Mammary epithelial cell (primary cell): ENCODE measurements at places on chromosomes 6 and 20. TPM values are rescaled to one million over a fixed set of nuclear protein-coding genes. Genes with fewer than 3 reads are reported as not detected.

The LRRN4 gene
- under 0.01 TPM for total RNA-seq

The SIM1 gene
- total RNA-seq, result under 0.01 TPM

GRCh38 chr20:53869466-53870258 is 200.7 kb downstream of the BCAS1 start:
- DNase-seq, result peak; percentile 81

DNA sequence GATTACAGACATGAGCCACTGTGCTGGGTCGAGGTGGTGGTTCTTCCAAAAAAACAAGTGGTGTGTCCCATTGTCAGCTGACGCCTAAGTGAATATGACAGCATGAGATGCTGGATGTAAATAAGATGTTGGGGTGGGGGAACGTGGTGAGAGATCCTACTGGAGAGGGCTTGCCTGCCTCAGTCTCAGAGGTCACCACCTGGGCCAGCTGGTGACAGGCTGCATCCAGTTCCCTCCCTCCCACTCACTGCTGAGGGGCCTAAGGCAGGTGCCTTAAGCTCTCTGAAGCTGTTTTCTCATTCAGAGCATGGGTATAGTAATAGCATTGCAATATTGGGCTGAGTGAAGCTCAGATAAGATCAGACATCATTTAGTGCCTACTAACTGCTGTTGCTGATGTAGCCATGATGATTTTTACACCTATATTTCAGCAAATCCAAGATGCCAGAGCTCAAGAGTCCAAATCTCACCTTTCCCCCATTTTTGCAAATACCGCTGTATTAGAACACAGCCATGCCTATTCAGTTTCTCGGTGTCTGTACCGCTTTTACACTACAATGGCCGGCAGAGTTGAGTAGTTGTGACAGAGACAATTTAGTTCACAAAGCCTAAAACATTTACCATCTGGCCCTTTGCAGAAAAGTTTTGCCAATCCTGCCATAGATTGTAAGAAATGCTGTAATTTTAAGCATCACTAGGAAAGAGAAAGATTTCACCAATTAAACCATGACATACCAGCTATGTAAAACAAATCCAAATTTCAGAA is 171.3 kb downstream of the ANKRD60 start:
- DNase-seq, result no peak

DNA sequence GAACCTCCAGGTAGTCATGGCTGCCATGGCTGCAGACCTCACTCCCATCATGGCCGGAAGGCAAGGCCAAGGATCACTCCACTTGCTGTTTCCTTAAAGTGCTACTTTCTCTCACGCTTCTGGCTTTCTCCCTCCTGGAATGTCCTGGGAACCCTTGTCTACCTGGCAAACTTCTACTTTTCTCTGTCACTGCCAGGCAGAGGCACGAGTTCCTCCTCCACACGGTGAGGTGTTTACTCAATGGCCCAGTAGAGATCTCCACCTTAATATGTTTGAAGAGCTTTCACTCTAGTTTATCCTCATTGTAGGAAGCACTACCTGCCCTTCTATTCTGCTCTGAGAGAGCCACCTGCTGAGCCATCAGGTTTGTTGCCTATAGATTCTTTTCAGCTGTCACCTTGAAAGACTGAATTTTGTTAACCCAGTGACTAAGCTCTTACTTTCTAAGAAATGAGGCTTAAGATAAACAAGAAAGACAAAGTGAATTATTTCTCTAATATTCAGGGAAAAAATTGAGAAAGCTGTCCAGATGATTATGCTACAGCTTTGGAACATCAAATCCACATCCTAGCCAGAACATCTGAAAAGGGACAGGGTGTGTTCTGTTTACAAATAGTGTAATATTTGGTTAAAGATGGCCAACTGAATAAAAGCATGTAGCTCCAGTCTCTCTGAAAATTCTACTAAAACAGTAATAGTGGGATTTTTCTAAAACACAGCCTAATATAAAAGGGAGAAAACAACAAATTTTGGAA is 54.9 kb downstream of the PLAGL1 start:
- DNase-seq, result no peak

DNA sequence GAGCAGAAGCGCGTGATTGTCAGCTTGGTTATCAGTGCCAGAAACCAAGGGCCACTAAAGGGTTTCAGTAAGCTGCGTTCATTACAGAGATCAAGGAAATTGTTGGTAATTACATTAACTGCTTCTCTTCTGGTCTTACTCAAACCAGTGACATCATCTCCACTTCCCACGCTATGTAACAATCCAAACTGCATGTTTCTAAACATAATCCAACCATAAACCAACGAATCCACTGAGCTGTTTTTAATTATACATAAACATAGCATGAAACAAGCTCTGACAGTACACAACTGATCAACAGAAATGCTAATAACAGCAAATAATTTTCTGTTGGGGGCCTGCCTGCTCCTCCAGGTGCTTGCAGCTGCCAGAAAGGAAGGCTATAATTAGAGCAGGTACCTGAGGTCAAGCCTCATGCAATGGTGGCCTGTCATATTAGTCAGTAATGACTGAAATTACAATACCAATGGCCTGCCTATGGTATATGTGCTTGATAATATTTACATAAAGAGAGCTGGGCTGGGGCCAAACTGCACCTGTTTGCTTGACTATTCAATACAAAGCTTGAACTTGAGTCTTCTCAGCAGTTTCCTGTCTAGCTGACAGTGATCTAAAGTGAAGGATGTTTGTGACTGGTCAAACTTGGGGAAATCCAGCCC is 40.1 kb downstream of the ILRUN start:
- peak; percentile 30 for DNase-seq

- DNase-seq, result peak; percentile 24
Observed at GRCh38 chr20:3135507-3136070, 24.1 kb downstream of the FASTKD5 start.

DNA sequence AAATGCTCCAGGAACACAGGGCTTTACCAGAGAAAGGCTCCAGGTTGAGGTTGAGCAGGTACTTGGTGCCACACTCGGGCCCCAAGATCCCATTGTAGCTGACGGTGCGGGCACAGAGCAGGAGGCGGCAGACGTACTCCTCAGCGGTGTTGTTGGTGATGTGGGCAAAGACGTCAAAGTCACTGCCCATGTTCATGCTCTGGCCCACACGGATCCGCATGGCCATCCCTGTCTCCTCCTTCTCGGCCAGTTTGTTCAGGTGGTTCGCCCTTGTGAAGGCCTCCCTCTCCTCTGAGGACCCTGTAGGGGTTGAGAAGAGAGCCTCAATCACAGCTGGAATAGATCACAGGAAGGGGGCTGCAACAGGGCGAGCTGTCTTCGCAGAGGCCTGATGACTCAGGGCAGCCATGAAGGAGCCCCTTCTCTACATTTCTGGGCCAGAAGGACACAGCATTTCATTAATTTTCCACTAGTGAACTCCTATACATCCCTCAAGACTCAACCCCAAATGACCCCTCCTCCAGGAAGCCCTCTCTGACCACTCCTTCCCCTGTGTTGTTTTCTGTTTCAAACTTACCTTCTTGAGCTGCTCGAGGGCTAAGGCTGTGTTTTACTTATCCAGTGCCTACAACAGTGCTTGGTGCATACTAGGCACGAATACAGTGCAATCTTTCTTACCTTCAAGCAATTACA is 26.8 kb downstream of the TGM2 start:
- no peak for DNase-seq
